CD4-positive, alpha-beta T cell treated with Interleukin-1 beta for 1 hour (primary cell): ENCODE measurements at places on chromosomes 13 and 19.

DNA sequence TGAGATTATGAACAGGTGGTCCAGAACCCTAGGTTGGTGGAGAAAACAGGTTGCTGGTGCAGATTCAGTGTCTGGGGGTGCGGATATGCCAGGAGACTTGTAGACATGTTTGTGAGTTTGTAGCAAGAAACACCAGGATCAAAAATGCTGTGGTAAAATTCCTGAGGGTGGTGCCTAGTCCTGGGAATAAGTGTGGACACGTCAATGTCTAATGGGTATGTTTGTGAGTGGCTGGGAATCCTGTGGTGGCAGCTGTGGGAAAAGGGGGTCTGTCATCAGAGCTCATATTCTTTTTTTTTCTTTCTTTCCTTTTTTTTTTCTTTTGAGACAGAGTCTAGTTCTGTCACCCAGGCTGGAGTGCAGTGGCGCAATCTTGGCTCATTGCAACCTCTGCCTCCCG, 7.2 kb downstream of the ZNF708 start:
- DNase-seq = no peak

- no peak for DNase-seq
Observed at GRCh38 chr13:39599842-39600241, 3.2 kb downstream of the LHFPL6 start.

- DNase-seq = no peak
Observed at GRCh38 chr13:110937511-110938285, 22.8 kb upstream of the ANKRD10 start.

- DNase-seq = peak; percentile 60
Observed at GRCh38 chr19:54188215-54188871, 1.0 kb downstream of the MBOAT7 start.
